ENCODE measurements at places on chromosomes 4 and X. TPM values are rescaled to one million over a fixed set of nuclear protein-coding genes. Genes with fewer than 3 reads are reported as not detected.

Gene FANCB
- 15.2 TPM for total RNA-seq

Gene SLIT2
- total RNA-seq: 16.8 TPM

Gene MAGEA8
- not detected for total RNA-seq

Gene FRYL
- 30.0 TPM for total RNA-seq

Gene ETNPPL
- total RNA-seq: not detected

Gene SHROOM3
- total RNA-seq: 19.0 TPM

Gene SSX1
- total RNA-seq: not detected

Gene CXorf58
- total RNA-seq: 0.19 TPM

Gene CENPVL2
- not detected for total RNA-seq

Gene GLRB
- 9.4 TPM for total RNA-seq

Gene CTPS2
- 30.0 TPM for total RNA-seq

Gene TMSB15C
- 4.2 TPM for total RNA-seq

Gene HS3ST1
- total RNA-seq: not detected

Gene CLCN4
- total RNA-seq: 16.8 TPM

Gene NEUROG2
- total RNA-seq: not detected

Gene TCEAL5
- total RNA-seq: not detected

Gene ARX
- total RNA-seq: 0.03 TPM
